ENCODE measurements at places on chromosomes 2 and 18.

- DNase-seq, result no peak
Observed at GRCh38 chr18:48621815-48622555, 83.2 kb downstream of the CTIF start.

- no peak for DNase-seq
Observed at GRCh38 chr2:51662187-51662586, 630.3 kb upstream of the NRXN1 start.

DNA sequence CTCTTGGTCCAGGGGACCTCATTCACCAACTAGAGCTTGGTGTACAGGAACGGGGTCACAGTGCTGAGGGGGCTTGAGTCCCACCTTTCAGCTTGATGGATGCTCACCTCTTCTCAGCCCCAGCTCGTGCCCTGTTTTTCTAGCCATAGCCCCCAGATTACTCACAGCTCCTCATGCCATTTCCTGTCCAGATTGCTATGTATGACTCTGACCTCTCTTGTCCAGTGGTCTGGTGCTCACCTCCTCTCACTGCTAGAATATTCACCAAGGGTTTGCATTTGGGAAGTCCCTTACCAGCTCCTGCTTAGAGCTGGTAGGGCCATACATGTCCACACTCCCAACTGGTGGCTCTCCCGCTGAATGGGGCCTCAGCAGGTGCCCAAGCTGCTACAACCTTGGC, 5.9 kb downstream of the LBX2 start:
- no peak for DNase-seq

- no peak for DNase-seq
Observed at GRCh38 chr2:237244976-237245646, 159.4 kb downstream of the COPS8 start.

DNA sequence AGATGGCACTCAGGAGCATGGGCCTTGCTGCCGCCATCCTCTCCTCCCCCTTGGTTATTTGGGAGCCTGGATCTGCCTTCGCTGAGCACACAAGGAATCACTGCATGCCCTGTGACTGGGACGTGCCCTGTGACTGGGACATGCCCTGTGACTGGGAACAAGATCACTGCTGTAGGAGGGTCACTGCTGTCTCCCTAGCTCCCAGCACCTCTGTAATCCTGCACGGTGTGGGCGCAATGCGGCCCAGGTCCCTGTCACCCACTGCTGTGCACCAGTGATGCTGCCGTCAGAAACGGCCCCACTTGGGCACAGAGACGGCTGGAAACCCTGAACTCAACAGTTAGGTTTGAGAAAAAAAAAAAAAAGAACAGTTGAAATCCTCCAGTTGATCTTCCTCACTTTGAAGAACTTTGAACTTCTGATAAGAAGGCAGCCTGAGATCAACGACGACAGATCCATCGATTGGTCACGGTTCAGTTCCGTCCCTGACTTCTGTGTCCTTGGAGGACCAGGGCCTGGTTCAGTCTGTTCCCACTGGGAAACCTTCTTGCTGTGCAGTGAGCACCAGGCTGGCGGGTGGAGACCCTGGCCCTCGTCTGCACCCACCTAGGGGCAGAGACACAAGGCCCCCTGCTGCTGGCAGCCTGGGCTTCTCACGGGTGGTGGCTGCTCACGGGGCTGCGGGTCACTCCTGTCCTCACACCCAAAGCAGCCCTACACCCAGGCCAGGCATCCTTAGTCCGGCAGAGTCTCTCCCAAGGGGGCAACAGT, 125.9 kb downstream of the PXDN start:
- no peak for DNase-seq

DNA sequence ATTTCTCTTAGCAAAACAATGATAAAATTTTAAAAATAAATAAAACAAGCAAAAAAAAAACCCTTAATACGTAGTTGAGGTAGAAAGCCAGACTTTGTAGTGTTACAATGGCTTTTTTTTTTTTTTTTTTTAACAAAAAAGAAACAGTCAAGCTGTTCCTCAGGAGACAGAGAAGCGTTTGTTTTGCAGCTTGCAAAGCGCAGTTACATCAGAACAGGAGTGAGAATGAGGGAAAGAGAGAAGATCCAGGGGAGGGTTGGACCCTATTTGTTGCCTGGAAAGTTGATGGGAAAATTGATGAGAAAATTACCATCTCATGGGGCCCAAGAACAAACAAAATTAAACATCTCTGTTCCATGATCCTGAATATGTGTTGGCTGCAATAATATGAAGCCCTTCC, 146.5 kb downstream of the NETO1 start:
- no peak for DNase-seq

DNA sequence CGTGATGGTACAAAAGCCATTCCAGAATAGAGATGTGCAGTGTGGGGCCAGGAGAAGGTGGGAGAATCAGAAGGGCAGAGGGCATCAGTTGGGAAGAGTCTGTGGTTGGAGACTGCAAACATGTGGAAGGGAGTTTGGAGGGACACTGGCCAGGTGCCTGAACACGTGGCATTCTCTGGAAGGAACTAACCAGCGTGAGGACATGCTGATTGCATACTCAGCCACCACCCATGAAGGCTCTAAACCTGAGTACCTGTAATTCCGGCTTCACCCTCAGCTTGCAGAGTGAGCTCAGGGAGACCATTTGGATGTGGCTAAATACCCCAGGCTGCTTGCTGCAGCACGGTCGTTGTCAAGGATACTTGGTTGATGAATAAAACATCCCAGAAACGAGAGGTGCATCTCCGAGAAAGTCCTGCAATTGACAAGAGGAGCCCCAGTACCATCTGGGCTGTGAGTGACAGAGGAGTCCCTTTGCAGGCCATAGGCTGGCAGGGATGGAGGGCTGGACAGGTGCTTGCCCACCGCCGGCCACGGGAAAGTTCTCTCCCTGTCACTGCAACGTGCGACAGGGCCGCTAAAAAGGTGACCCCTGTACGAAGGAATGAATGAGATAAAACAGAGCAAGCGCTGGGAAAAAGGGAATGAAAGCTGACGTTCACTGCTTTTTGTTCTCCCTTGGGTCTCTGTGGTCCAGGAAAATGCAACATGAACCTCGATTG, 5.0 kb downstream of the ACKR3 start:
- DNase-seq, result no peak

GRCh38 chr18:37385846-37386778, 179.5 kb downstream of the CELF4 start:
- DNase-seq, result peak; percentile 67

GRCh38 chr2:239727776-239728600, 297.2 kb downstream of the NDUFA10 start:
- DNase-seq, result no peak

GRCh38 chr2:204335451-204336058, 209.7 kb upstream of the PARD3B start:
- no peak for DNase-seq

- DNase-seq, result no peak
Observed at GRCh38 chr18:49170925-49171505, 220.2 kb upstream of the SMAD7 start.

DNA sequence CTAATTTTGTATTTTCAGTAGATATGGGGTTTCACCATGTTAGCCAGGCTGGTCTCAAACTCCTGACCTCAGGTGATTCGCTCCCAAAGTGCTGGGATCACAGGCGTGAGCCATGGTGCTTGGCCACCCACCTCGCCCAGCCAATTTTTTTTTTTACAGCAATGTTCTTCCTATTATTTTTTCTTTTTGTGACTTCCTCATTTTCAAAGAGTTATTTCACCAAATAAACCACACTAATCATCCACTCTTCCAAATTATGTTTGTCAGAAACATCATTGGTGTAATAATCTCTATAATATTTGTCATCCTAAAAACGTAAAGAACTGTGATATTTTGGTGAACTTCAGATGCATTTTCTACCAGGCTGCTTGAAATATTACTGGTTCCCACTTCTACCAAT, 16.3 kb upstream of the PDCL3 start:
- DNase-seq, result no peak

DNA sequence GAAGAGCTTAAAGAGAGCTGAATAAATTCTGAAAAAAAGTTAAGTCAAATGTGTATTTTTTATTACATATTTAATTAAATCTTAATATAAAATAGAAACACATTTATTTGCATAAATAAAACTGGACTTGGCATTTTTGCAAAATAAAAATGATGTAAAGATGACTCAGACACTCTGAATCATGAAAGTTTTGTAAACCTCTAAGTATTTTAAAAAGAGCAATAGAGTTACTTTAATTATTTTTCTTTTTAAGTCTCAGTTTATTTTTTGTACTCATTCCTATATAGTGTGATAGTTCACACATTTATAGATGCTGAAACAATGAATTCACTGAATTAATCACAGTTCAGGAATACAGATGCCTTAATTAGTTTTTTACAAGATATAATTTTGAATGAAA, 109.9 kb upstream of the DTNA start:
- no peak for DNase-seq

DNA sequence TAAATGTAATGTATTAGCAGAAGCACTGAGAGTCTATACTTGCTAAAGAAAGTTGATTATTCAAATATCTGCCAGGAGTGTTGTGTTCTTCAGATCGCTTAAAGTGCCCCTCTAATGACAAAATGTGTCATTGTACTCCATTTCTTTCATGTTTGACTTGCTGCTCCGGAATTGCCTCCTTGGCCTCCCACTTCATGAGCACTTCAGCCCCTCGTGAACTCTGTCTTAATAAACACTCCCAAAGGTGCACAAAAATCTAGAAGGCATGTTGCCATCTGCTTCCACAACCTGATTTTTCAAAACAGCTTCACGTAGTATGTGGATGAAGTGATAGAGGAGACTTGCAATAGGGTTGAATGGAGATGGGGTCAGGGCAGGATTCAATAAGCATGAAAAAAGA, 396.1 kb downstream of the TDRD15 start:
- DNase-seq, result no peak

- no peak for DNase-seq
Observed at GRCh38 chr2:232097260-232097659, 135.7 kb downstream of the DIS3L2 start.

DNA sequence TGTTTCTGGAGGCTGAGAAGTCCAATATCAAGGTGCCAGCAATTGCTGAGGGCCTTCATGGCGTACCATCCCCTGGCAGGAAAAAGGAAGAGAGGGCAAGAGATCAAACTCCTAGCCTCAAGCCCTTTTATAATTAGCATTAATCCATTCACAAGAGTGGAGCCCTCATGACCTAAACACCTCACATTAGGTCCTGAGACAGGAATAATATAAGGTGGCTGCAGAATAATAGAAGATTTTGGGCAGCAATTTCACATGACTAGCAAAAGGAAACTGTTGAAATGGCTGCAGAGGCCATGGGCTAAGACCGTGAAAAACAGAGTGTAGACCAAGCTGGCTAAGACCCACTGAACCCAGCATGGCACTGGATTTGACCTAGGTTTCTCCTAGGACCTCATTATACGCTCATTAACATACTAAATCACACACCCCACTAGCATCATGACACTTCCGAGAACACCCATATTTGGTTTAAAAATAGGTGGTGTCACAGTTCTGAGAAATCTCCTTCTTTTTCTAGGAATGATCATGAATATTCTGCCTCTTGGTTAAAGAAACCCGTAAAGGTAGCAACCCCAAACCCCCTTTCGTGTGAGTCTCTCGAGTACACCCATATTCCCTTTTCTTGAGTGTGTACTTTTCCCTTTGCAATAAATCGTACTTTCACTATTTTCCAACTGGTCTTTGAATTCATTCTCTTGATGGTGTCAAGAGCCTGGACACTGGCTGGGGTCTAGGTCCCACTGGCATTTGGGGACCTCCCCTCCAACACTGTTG, 3.1 kb upstream of the MYCN start:
- no peak for DNase-seq

DNA sequence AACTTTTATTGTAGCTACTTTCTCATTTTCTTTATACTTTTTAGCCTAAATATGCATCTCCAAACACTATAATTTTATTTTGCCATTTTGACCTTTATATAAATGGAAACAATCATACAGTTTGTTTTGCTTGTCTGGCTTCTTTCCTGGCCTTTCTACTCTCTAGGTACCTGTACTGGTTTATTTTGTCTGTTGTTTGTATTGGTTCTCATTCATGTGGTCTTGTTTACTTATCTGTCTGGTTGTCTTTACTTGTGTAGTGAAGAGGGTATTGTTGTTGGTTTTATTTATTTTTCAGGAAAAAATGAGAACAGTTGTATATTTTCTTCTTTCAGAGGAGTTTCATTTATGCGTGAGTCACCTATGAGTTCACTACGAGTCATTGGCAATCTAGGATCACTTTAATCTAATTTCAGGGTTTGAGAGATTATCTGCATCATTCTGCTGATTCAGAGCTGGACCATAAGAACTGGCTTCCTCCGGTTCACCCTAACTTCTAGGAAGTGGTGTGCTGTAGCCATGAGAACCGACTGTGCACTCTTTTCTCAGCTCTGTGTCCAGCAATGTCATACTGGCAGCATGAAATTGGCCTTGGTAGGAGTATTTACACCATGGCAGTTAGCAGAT, 33.1 kb upstream of the HDAC4 start:
- DNase-seq, result no peak

DNA sequence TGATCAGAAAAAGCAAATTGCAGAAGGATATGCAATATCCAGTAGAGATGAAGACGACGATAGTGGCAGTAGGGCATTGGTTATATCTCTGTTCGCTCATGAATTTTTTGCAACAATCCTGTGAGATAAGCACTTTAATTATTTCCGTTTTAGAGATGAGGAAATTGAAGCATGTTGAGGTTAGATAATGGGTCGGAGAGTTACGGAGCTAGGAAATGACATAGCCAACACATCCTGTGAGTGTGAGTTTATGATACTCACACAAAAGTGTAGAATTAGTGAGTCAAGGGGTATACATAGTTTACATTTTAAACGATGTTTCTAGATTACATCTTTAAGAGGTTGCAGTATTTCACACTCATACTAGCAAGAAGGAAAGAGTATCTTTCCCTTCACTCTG, 123.1 kb upstream of the ARL4C start:
- no peak for DNase-seq

GRCh38 chr2:68537809-68538208, 70.4 kb downstream of the APLF start:
- no peak for DNase-seq

DNA sequence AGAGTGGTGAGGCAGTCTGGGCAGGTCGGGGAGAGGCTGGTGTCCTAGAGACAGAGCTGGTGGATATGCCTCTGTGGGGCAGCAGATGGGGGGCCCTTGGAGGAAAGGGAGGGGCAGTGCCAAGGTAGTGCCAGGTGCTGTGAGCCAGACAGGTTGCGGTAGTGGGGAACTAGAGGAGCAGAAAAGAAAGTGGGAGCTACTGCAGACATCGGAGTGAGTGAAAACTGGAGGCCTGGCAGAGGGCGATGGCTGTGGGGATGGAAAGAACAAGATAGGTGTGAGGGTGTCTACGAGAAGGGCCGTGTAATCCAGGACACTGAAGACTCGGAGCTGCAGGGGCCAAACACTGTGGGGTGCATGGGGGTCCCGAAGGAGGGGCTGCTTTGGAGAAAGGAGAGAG, 21.7 kb downstream of the C1QL2 start:
- DNase-seq, result no peak

DNA sequence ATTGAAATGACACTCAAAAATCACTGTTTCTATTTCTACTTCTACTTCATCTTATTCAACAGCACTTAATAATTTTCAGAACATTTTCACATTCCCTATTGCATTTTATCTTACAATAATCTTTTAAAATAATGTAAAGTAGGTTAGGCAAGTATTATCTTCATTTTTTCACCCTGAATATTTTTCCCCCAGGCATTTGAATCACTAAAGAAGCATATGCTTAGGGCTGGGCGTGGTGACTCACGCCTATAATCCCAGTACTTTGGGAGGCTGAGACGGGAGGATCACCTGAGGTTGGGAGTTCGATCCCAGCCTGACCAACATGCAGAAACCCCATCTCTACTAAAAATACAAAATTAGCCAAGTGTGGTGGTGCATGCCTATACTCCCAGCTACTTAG, 6.7 kb downstream of the WDCP start:
- no peak for DNase-seq

- no peak for DNase-seq
Observed at GRCh38 chr2:143948710-143949109, 571.2 kb downstream of the ZEB2 start.
